ENCODE measurements at places on chromosomes 7 and 10.

- no peak for DNase-seq
These were observed 97.2 kb downstream of the SLC25A13 start for GRCh38 chr7:96224685-96225084.

DNA sequence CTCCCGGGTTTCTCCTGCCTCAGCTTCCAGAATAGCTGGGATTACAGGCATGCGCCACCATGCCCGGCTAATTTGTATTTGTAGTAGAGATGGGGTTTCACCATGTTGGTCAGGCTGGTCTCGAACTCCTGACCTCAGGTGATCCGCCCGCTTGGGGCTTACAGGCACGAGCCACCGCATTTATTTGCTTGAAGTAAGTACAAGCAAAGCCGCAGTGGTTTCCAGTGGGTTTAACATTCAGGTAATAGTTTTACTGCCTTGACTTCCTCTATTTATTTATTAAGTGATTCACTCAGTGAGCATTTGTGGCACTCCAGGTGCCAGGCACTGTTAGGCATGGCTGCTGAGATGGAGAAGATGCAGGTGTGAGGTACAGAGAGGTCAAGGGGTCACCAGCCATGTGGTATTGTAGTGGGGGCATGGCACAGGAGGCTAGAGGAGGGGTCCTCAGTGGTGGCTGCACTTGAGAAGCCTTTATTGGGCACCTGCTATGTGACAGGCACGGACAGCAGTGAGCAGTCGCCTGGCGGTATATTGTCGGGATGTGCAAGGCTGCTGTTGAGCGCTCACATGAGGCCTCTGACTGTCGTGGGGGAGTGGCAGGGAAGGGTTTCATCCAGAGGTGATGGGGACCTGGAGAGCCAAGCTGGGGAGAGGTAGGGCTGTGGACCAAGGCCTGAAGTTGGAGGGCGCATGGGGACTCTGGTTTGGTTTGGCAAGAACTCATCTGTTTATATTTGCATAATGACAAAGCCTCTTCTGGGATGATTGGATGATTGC is 54.9 kb downstream of the DOCK1 start:
- DNase-seq: no peak

GRCh38 chr7:142319970-142320369 is 62.1 kb upstream of the PRSS58 start:
- DNase-seq: peak; percentile 29

DNA sequence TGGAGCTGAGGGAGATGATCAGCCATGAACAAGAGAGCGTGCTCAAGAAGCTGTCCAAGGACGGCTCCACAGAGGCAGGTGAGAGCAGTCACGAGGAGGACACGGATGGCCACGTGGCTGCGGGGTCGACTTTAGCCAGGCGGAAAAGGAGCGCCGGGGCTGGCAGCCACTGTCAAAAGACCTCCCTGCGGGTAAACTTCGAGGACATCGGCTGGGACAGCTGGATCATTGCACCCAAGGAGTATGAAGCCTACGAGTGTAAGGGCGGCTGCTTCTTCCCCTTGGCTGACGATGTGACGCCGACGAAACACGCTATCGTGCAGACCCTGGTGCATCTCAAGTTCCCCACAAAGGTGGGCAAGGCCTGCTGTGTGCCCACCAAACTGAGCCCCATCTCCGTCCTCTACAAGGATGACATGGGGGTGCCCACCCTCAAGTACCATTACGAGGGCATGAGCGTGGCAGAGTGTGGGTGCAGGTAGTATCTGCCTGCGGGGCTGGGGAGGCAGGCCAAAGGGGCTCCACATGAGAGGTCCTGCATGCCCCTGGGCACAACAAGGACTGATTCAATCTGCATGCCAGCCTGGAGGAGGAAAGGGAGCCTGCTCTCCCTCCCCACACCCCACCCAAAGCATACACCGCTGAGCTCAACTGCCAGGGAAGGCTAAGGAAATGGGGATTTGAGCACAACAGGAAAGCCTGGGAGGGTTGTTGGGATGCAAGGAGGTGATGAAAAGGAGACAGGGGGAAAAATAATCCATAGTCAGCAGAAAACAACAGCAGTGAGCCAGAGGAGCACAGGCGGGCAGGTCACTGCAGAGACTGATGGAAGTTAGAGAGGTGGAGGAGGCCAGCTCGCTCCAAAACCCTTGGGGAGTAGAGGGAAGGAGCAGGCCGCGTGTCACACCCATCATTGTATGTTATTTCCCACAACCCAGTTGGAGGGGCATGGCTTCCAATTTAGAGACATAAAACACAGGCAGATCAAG is 3.3 kb downstream of the GDF2 start:
- no peak for DNase-seq

DNA sequence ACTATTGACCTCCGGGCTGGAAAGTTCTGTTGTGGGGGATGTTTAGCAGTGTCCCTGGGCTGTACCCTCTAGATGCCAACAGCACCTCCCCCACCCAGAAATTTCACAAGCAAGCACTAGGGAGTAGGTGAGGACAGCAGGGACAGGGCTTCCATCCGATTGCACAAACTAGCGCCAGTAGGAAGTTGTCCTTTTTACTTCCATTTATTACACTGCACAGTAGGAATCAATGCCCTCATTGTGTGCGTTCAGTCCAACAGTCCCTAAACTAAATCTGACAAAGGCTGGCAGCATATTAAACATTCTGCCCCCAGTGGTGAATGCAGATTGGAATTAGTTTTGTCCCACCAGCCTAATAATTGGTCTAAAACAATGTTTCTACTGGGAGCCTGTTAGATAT is 6.4 kb upstream of the SOSTDC1 start:
- DNase-seq: no peak

DNA sequence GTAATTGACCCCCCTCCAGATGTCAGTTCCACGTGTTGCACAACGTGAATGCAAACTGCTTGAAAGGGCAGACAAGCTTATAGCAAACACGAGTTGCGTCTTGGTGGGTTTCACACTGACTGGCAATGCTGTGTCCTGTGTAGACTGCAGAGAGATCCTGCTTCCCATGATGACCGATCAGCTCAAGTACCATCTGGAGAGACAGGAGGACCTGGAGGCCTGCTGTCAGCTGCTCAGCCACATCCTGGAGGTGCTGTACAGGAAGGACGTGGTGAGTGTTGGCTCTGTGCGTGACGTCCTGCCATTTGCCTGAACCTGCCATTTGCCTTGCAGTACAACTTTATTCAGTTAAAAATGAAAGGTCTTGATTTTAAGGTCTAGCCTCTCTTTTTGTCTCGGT is 71.1 kb downstream of the INSYN2A start:
- no peak for DNase-seq

- no peak for DNase-seq
These were observed 344.3 kb downstream of the KCNMA1 start for GRCh38 chr10:77293347-77293746.

DNA sequence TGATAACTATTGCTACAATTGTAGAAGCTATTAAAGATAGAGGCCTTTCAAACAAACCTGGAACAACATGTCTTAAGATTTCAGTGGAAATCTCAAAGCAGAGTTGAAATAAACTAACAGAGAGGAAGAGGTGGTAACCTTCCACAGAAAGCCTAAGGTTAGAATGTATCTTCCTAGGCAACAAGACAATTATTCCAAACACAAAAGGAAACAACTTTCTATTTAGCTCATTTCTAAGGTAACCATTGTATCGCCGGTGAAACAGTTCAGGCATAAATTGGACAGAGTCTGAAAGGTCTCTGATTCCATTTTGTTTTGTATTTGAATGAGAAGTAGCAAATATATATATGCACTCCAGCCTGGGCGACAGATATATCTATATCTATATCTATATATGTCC is 30.7 kb upstream of the HYCC1 start:
- no peak for DNase-seq

DNA sequence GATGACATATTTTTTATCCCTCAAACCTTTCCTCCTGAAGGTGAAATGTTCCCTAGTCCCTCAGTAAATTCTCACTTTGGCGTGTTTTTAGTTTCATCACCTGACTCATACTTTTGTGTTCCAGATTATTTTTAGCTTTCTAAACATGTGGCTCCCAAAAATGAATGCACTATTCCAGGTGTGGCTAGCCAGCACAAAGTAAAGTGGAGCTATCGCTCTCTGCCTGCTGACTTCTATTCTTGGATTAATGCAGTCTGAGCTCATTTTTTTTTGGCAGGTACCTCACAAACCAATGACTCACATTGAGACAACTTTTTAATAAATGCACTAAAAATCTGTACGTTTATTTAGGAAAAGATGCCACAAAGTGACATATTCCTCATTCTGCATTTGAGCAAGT is 58.8 kb upstream of the LANCL2 start:
- no peak for DNase-seq

DNA sequence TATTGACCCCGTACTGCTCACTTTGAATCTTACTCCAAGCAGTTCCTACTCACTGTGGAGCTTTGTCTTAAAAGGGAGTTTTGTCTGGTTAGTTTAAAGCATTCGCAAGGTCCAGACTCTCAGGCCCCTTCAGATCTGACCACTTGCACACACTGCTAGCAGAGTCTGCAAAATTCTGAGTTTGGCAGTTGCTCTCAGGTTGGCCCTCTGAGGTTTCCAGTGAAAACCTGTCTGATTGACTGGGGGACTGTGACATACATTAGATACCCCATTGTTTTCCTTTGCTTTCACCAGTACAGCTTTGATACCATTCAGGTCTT is 149.2 kb downstream of the XPNPEP1 start:
- DNase-seq: no peak

DNA sequence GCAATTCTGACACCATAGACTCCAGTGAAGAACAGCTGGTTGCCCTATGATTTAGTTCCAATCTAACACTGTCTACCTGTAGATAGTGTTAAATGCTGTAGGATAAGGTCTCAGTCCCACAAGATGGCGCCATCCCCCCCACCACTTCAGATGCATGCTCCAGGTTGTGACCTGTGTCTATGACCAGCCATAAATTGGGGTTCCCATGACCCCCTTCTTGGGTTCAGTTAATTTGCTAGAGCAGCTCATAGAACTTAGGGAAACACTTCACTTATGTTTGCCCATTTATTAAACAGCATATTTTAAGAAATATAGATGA is 13.1 kb downstream of the CCSER2 start:
- no peak for DNase-seq

- DNase-seq: no peak
These were observed 6.5 kb downstream of the DUS4L start for GRCh38 chr7:107570298-107570697.

- DNase-seq: no peak
These were observed 295.8 kb upstream of the LRRTM3 start for GRCh38 chr10:66629996-66630395.

- no peak for DNase-seq
These were observed 9.4 kb downstream of the WBP1L start for GRCh38 chr10:102752934-102753664.

- no peak for DNase-seq
These were observed 187.8 kb downstream of the COBL start for GRCh38 chr7:51128545-51129435.

DNA sequence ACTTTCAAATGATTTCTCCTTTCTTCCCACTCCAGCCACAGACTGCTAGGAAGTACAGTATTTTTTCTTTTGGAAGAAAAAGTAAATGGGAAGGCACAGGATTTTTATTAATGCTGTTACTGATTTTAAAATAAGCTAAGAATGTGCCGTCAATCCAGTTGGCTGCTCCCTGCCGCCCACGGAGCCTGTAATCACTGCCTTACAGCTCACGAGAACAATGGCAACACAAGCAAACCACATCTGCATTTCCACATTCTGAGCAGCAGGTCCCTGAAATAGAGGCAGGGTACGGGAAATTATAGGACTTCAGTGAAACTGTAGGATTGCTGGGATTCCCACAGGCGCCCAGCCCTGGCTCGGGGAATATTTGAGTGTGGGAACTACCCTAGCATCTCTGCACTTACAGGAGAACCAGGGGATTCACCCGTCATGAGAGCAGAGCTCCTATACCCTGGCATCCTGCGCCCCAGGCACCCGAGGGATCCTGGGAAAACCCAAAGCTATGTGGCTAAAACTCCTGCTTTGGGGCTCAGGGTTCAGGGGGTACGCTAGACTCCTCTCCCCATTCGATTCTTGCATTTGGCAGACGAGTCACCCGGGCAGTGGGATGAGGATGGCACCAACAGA is 72.9 kb upstream of the TNS3 start:
- DNase-seq: no peak

DNA sequence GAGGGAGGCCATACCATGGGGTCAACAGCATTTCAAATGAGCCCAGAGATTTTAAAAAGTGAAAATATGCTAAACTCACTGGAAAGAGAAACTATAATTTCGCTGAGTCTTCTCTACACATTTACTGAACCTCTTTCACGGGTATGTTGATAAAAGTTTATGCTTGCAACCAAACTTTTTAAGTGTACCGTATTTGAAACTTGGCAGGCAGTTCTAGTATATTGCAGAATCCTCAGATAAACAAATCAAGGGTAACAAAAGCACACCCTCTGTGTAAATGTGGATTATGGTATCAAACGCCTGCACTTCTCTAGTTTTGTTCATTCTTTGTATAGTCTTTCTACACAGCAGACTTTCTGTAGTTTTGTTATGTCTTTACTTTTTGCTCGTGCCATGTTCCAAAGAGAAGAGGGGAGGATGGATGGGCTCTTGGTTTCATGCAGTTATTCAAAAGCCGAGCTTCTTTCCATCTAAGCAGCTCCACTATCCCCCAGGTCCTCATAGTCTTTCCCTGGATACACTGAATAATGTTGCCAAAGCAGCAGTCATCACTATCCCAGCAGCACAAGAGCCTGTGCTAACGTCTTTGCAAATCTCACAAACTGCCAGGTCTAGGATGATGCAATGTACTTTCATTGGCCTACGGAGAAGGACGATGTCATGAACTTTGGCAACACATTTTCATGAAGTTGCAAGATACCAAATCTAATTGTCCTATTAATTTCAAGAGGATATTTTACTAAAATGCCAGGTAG is 131.2 kb downstream of the MPP7 start:
- no peak for DNase-seq

DNA sequence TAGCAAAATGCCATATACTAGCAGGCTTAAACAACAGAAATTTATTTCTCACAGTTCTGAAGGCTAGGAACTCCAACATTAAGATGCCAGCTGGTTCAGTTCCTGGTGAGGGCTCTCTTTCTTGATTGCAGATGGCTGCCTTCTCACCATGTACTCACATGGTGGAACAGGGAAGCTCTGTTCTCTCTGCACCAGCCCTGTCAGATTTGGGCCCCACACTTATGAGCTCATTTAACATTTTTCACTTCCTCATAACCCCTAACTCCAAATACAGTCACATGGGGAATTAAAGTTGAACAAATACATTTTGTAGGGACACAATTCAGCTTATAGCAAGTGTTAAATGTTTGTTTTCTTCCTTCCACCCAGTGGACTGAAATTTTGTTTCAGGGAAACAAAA is 218.6 kb upstream of the TAC1 start:
- no peak for DNase-seq

DNA sequence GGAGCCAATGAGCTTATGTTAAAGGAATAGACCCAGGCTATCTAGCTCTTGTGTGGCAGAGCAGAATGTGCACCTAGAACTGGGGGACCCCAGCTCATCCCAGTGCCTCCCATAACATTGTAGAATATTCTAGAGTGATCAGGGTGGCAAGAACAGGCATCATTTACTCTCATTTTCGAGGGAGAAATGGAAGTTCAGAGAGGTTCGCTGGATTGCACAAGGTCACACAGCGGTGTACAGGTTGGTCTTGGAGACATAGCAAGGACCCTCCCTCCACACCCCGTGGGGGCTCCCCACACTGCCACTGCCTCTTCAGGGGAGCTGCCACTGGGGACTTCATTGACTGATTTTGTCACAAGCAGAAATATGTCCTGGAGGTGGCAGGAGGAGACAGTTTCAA is 8.9 kb downstream of the MUC12 start:
- no peak for DNase-seq

Data from activated T-cell treated with anti-CD3 and anti-CD28 coated beads for 48 hours (primary cell).